ENCODE measurements at places on chromosomes 16 and 17. TPM values are rescaled to one million over a fixed set of nuclear protein-coding genes. Genes with fewer than 3 reads are reported as not detected.

Gene LITAFD
- not detected for total RNA-seq

Gene TVP23C
- 36.4 TPM for total RNA-seq

Gene CDK3
- 21.6 TPM for total RNA-seq

Gene KRTAP4-3
- not detected for total RNA-seq

Gene CDRT15L2
- total RNA-seq = not detected

DNA sequence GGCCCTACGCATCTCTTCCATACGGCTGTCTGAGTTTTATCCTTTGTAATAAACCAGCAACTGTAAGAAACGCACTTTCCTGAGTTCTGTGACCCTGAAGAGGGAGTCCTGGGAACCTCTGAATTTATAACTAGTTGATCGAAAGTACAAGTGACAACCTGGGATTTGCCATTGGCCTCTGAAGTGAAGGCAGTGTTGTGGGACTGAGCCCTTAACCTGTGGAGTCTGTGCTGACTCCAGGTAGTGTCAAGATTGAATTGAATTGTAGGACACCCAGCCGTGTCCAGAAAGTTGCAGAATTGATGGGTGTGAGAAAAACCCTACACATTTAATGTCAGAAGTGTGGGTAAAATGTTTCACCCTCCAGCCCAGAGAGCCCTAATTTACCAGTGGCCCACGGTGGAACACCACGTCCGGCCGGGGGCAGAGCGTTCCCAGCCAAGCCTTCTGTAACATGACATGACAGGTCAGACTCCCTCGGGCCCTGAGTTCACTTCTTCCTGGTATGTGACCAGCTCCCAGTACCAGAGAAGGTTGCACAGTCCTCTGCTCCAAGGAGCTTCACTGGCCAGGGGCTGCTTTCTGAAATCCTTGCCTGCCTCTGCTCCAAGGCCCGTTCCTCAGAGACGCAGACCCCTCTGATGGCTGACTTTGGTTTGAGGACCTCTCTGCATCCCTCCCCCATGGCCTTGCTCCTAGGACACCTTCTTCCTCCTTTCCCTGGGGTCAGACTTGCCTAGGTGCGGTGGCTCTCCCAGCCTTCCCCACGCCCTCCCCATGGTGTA is 1.5 kb downstream of the GAA start:
- H3K27me3 ChIP-seq = peaks cover 9% of the 10 kb centered on the region
- peak overlapping the region; percentile 93 for H3K4me3 ChIP-seq
- no peak overlapping the region for H3K27ac ChIP-seq
- H3K36me3 ChIP-seq = no peaks in the 10 kb centered on the region

- peaks cover 7% of the 10 kb centered on the region for H3K27me3 ChIP-seq
- H3K4me1 ChIP-seq = peaks cover 52% of the 10 kb centered on the region
- no peak for DNase-seq
- no peak overlapping the region for H3K4me3 ChIP-seq
- H3K27ac ChIP-seq = no peak overlapping the region
Observed at GRCh38 chr16:85525420-85526184, 87.5 kb upstream of the GSE1 start.

GRCh38 chr17:64177311-64178010 is 47.5 kb upstream of the ERN1 start:
- H3K36me3 ChIP-seq = peaks cover 14% of the 10 kb centered on the region
- H3K4me1 ChIP-seq = peaks cover 20% of the 10 kb centered on the region
- peak overlapping the region; percentile 20 for H3K4me3 ChIP-seq

GRCh38 chr17:68642118-68642412 is 40.9 kb upstream of the FAM20A start:
- no peak for DNase-seq
- no peaks in the 10 kb centered on the region for H3K36me3 ChIP-seq
- H3K4me1 ChIP-seq = peaks cover 5% of the 10 kb centered on the region
- H3K27ac ChIP-seq = no peak overlapping the region

DNA sequence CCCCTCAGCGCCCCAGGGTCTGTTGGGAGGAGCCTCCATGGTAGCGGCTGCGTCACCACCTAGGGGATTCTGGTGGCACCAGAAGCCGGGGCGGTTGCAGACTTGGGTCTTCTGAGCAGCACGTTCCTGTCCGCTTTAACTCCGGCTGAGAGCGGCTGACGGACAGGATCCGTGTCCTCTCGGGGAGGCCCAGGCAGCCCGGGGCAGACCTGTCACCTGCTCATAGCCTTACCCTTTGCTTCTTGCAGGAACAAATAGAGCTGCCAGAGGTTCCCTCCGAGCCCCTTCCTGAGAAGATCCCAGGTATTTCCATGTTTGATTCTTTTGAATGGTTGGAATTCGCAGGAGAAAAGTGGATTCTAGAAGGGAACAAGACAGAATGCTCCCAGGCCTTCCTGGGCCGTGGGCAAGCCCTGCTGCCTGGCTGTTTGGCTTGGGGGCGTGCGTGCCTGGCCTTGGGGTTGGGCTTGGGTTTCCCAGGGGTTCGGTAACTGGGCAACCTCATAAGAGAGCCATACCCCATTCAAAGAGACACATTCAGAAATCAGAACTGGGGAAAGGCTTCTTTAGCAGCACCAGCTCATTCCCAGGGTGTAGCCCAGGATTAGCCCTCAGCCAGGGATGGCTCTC is 6.6 kb downstream of the CHMP6 start:
- H3K4me3 ChIP-seq = no peak overlapping the region
- peaks cover 7% of the 10 kb centered on the region for H3K36me3 ChIP-seq
- DNase-seq = no peak
- H3K27me3 ChIP-seq = peaks cover 18% of the 10 kb centered on the region

DNA sequence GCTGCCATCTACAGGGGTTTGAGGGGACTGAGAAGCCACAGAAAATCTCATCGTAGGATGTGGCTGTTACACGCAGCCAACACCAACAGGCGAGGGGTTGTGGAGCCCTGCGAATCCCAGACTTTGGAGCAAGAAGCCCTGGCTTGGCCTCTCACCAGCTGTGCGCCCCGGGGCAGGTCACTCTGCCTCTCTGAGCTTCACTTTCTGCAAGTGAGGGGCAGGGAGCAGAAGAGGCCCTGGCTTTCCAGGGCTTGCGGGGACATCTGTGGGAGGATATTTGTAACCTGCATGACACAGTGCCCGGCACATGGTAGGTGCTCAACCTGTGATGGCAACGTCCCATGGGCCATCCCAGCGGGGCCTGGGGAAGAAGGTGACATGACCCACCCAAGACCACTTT is 32.9 kb upstream of the CIBAR2 start:
- no peak overlapping the region for H3K27ac ChIP-seq
- H3K36me3 ChIP-seq = no peaks in the 10 kb centered on the region
- peaks cover 3% of the 10 kb centered on the region for H3K4me1 ChIP-seq
- no peak for DNase-seq
- H3K27me3 ChIP-seq = peaks cover 12% of the 10 kb centered on the region

DNA sequence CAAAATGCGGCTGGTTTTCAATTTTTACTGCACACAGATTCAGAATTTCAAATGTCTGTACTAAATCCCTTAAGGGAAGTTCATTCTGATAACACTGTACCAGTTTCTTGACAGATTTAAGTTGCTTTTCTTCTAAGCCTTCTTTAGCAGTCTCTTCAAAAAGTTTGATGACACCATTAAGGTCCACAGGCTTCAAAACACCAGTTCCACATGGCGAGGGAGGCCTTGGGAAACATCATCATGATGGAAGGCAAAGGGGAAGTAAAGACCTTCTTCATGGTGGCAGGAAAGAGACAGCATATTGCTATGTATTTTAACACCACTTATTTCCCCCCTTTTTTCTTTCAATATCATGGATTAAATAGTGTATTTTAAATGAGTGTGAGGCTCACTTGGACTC is 24.5 kb downstream of the NLRC5 start:
- no peak overlapping the region for H3K27ac ChIP-seq
- peaks cover 18% of the 10 kb centered on the region for H3K27me3 ChIP-seq
- DNase-seq = no peak
- H3K4me1 ChIP-seq = no peaks in the 10 kb centered on the region
- no peaks in the 10 kb centered on the region for H3K36me3 ChIP-seq

Measured in progenitor cell of endocrine pancreas (in vitro differentiated cells).